ENCODE measurements at places on chromosomes 1 and 21.

DNA sequence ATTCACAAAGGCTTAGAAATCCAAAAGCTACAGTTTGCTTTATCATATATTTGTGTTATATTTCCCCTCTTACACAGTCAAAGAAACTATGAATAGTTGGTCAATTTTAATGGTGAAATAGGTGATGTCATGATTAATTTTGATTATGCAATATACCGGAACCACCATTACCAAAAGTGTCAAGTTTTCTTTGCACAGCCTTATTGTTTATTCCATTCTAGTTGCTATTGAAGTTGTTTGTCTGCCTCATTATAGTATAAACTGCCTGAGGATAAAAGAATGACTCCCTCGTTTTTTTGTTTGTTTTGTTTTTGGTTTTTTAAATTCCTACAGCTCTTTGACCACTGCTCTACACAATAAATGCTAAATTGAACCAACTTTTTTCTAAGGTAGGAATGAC, 690.6 kb upstream of the ZP4 start:
- DNase-seq: no peak

- DNase-seq: no peak
Measured at GRCh38 chr1:115242543-115242942, 95.5 kb downstream of the NGF start.

DNA sequence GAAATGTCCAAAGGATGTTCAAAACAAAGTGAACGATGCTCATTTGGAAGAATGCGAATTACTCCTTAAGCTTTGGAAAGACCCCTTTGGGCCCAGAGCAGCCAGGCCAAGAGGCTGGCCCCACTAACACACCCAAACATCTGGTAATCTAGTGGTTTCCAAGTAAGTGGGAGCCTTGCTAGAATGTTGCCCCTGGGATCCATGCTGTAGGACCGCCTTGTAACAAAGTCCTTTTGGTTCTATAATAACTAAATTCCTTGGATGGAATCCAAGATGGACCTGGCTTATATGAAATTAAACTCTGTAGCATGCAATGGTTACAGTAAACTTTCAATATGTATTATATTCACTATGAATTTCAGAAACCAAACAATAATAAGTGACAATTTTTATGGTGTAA, 25.3 kb downstream of the GPR3 start:
- DNase-seq: no peak

- no peak for DNase-seq
Measured at GRCh38 chr21:25750085-25750484, 15.3 kb downstream of the GABPA start.

- no peak for DNase-seq
Measured at GRCh38 chr1:19013826-19014548, 57.5 kb upstream of the IFFO2 start.

DNA sequence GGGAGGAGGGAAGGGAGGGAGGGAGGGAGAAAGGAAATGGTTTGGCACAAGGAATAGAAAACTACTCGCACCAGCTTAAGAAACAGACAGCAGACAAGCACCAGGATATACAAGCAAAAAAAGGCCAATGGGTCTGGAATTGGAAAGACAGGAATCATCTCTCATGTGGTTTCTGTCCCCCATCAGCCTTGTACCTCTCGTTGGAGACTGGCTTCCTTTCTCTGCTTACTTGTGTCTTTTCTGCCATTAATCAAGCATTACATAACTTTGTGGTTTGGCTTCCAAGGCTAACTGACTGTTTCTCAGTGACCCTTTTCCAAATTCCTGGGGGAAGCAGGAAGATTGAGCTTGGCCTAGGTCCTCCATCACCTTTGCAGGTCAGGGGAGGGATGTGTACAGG, 11.8 kb upstream of the RALGPS2 start:
- no peak for DNase-seq

- no peak for DNase-seq
Measured at GRCh38 chr21:44932408-44933181, 7.2 kb upstream of the SLX9 start.

GRCh38 chr1:4662723-4663122, 8.3 kb downstream of the AJAP1 start:
- no peak for DNase-seq

GRCh38 chr1:24119859-24120756, 8.2 kb upstream of the MYOM3 start:
- DNase-seq: no peak

GRCh38 chr1:230153641-230154296, 86.7 kb downstream of the GALNT2 start:
- DNase-seq: no peak

- DNase-seq: no peak
Measured at GRCh38 chr1:104156738-104157137, 407.0 kb downstream of the AMY1C start.

DNA sequence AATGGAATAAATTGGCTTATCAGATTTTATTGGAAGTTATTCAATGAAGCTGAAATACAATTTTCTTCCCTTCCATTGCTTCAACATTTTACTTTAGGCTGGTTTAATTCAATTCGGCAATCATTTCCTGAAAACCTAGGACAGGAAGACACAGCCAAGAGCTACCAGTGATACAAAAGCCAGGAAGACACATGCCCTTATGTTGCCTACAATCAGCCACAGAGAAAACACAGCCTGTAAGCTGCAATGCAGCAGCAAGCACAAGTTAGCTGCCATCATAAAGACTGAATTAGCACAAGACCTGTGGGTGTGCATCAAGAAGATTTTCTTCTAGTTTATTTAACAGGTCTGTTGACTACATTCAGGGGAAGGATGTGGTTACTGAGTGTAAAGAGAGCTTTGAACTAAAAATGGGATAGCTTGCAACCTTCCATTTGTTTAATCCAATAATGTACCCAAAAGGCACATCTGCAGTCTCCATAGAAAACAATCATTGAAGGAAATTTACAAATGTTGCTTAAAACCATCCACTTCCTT, 193.8 kb downstream of the KCNH1 start:
- no peak for DNase-seq

GRCh38 chr1:214455479-214455878, 95.9 kb downstream of the PTPN14 start:
- DNase-seq: no peak

GRCh38 chr1:111253876-111254275, 26.4 kb downstream of the CHI3L2 start:
- DNase-seq: no peak

- no peak for DNase-seq
Measured at GRCh38 chr1:160821627-160822026, 25.7 kb downstream of the LY9 start.

DNA sequence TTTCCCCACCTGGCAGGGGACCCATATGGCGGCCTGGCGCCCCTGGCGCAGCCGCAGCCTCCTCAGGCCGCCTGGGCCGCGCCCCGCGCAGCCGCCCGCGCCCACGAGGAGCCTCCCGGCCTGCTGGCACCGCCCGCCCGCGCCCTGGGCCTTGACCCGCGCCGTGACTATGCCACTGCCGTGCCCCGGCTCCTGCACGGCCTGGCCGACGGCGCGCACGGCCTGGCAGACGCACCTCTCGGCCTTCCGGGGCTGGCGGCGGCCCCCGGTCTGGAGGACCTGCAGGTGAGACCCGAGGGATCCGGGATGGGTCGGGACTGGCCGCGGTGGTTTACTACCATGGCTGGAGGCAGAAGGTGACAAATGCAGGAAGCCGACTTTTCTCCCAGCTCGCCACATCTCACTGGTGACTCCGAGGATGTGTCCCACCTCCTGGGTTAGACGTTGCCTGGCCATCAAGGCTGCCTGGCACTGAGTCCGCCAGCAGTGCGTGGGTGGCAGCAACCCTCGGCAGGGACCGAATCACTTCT, 1.1 kb downstream of the TFAP2E start:
- DNase-seq: no peak

GRCh38 chr1:213457186-213457585, 406.1 kb downstream of the RPS6KC1 start:
- DNase-seq: no peak

DNA sequence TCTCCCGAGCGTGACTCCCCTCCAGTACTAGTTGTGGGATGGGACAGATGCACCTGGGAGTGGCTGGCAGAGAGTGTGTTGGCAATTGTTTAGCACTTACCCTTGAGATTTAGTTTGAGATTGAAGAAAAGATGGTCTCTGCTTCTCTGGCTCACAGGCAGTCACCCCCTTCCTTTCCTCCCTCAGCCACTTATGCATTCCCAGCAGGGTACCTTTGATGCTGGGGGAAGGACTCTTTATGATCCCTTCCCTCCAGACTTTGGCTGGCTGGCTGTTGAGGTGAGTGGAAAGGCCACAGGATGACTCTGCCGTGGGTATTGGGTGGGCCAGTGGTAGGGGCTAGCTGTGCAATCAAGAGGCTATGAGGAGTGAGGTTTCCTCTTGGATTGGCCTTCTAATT, 236.8 kb downstream of the CAMTA1 start:
- DNase-seq: no peak

- no peak for DNase-seq
Measured at GRCh38 chr1:59688976-59689375, 125.8 kb upstream of the HOOK1 start.

Data from stimulated activated CD4-positive, alpha-beta T cell treated with anti-CD3 and anti-CD28 coated beads, TNF-alpha, amount 100 ng/mL, for 24 hours (primary cell).